ENCODE measurements at places on chromosomes 7 and 10. TPM values are rescaled to one million over a fixed set of nuclear protein-coding genes. Genes with fewer than 3 reads are reported as not detected.

DNA sequence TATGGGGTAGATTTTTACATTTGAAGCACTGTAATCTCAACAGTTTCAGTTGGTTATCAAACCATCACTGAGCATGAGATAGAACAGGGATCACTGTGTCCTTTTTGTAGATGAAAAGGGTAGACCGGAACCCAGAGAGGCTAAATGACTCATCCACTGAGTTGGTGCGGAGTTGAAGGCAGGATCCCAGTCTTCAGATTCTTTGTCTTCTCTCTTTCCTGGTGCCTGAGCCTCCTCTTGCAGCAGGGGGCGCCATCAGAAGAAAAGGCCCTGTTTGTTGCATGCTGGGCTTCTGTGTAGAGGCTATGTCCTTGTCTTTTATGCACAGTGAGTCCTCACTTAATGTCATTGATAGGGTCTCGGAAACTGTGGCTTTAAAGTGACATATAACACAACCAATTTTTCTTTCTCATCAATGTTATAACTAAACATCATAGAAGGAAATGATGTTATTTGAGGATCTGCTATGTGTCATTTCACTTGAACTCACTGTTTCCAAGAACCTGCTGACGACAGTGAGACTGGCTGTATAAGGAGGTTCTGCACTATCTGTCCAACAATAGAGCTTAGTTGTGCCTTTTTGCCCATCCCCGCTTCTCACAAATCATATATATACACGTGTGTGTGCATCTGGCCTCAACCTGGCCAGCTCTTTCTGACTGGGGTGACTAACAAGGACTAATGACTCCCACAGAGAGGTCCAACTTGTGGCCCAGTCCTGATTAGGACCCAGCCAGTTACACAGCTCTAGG lies 14.3 kb downstream of the ZNF282 start:
- peak; percentile 66 for DNase-seq
- peaks cover 48% of the 10 kb centered on the region for H3K36me3 ChIP-seq
- H3K27me3 ChIP-seq: no peaks in the 10 kb centered on the region
- peaks cover 21% of the 10 kb centered on the region for H3K4me1 ChIP-seq
- no peak overlapping the region for H3K4me3 ChIP-seq

DNA sequence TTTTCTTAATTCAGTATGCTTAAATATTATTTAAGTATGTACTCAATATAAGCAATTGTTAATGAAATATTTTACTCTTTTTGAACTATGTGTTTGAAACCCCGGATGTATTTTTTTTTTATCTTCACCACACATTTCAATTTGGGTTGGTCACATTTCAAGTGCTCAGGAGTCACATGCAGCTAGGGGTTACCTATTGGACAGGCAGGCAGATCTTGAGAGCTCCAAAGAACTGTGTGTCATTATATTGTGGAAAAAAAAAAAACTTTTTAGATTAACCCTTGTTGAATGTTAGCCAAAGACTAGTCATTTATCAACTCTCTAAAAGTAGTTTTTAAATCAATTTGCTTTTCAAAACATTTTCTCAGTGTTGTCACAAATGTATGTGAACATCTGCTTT lies 37.2 kb downstream of the IKZF1 start:
- no peaks in the 10 kb centered on the region for H3K4me1 ChIP-seq
- H3K4me3 ChIP-seq: no peak overlapping the region
- peaks cover 95% of the 10 kb centered on the region for H3K27me3 ChIP-seq
- no peak for DNase-seq

DNA sequence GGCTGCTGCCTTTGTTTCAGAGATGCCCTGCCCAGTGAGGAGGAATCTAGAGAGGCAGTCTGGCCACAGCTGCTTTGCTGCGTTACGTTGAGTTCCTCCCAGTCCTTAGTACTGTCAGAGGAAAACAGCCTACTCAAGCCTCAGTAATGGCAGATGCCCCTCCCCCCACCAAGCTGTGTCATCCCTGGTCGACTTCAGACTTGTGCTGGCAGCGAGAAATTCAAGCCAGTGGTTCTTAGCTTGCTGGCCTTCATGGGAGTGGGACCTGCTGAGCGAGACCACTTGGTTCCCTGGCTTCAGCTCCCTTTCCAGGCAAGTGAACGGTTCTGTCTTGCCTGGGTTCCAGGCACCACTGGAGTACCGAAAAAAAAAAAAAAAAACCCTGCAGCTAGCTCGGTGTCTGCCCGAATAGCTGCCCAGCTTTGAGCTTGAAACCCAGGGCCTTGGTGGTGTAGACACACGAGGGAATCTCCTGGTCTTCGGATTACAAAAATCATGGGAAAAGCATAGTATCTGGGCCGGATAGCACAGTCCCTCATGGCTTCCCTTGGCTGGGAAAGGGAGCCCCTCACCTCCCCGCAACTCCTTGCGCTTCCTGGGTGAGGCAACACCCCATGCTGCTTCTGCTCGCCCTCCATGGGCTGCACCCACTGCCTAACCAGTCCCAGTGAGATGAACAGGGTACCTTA lies 9.1 kb downstream of the SDHAF3 start:
- H3K4me3 ChIP-seq: no peak overlapping the region
- no peak overlapping the region for H3K27ac ChIP-seq
- H3K27me3 ChIP-seq: no peaks in the 10 kb centered on the region
- H3K36me3 ChIP-seq: no peaks in the 10 kb centered on the region
- no peaks in the 10 kb centered on the region for H3K4me1 ChIP-seq
- DNase-seq: no peak

DNA sequence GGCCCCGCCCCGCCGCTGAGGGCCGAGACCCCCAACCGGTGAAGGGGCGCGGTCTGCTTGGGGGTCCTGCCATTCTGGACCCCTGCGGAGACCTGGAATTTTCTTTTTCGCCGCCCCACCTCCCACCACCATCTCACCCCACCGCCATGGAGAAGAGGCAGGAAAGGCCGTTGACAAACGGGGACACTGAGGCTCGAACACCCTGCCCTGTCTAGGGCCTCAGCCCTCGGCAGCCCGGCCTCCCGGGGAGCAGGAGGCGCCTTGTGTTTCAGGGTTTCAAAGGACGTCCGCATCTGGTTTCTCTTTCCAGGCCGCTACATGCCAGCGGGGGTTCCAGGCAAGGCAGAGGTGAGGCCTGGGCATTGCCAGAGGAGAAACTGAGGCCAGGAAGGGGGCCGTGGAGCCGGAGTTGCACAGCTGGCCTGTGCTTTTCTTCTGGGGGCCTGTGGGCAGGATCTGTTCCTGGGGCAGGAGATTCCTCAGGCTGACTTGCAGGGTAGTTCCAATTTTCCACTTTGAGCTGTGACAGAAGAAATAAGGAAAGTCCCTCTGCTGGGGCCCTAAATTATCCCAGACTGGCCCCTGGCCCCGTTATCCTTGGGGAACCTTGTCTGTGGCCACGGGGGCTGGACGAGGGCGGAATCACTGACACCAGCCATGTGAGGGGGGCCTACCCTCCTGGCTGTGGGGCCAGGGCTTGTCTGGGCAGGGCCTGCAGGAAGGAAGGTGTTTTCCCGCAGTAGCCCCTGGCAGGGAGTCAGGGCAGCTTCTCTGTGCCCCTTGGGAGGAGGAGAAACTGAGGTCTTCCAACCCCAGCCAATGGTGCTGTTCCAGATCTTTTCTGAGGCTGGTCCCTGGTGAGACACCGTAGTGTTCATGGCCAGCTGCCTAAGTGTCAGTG lies 900 bp upstream of the MICALL2 start:
- H3K36me3 ChIP-seq: no peaks in the 10 kb centered on the region
- H3K4me3 ChIP-seq: peak overlapping the region; percentile 49
- no peak overlapping the region for H3K27ac ChIP-seq
- DNase-seq: peak; percentile 37
- H3K27me3 ChIP-seq: no peaks in the 10 kb centered on the region
- peaks cover 33% of the 10 kb centered on the region for H3K4me1 ChIP-seq

DNA sequence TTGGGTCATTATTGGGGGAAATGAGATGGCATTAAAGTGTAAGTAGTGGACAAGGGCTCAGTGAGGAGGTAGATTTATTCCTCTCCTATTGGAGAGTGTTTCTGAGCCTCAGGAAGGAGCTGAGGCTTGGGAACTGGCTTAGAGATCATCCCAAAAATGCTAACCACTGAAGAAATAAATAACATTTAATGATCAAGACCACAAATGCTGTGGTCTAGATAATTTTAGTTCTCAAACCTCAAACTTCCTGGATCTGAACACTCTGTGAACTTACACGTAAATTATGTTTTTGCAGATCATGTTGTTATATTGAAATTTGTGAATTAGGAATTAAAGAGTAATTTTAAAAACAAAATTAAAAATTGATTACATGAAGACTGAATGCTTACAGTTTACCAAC lies 27.3 kb downstream of the MDFIC start:
- no peak overlapping the region for H3K27ac ChIP-seq
- H3K4me1 ChIP-seq: no peaks in the 10 kb centered on the region
- no peaks in the 10 kb centered on the region for H3K36me3 ChIP-seq
- DNase-seq: no peak

- H3K36me3 ChIP-seq: no peaks in the 10 kb centered on the region
- peaks cover 37% of the 10 kb centered on the region for H3K4me1 ChIP-seq
- no peak overlapping the region for H3K4me3 ChIP-seq
- H3K27me3 ChIP-seq: no peaks in the 10 kb centered on the region
These were observed 5.6 kb upstream of the CDH23 start for GRCh38 chr10:71390921-71391690.

GRCh38 chr10:132293201-132293812 lies 14.4 kb downstream of the STK32C start:
- no peak overlapping the region for H3K4me3 ChIP-seq
- no peaks in the 10 kb centered on the region for H3K36me3 ChIP-seq
- no peaks in the 10 kb centered on the region for H3K4me1 ChIP-seq

DNA sequence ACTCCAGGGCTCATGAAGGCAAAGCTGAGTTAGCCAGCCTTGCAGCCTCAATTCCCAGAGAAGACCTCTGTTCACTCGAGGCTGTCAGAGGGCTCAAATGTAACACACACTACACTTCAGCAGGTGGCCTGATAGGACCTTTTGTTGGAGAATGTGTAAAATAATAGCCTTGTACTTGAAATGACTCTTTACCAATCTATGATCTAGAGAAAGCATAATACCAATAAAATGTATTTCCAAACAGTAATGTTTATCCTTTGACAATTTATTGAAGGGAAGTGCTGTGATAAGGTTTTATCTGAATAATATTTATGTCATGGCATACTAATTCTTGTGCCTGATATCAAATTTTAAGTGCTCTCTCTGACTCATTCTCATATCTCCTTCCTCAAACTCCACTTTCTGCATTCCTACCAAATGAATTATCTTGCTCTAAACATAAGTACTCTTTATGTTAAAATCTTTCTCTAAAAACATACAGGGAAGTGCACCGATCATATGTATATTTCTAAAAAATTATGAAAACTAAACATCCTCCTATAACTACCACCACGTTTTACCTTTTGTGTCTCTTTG lies 20.9 kb downstream of the CYP3A7 start:
- peak overlapping the region; percentile 75 for H3K27ac ChIP-seq
- no peaks in the 10 kb centered on the region for H3K27me3 ChIP-seq
- H3K4me3 ChIP-seq: peak overlapping the region; percentile 37
- no peaks in the 10 kb centered on the region for H3K36me3 ChIP-seq

- peaks cover 61% of the 10 kb centered on the region for H3K36me3 ChIP-seq
- peak; percentile 96 for DNase-seq
- H3K27me3 ChIP-seq: no peaks in the 10 kb centered on the region
- peak overlapping the region; percentile 96 for H3K27ac ChIP-seq
These were observed 46.3 kb downstream of the EGFR start for GRCh38 chr7:55065079-55065478.

GRCh38 chr10:112203328-112204076 lies 19.9 kb upstream of the GPAM start:
- H3K27ac ChIP-seq: no peak overlapping the region
- H3K27me3 ChIP-seq: 0 out of 2 replicates have a peak, but pooled peaks cover 4% of the 10 kb centered on the region
- no peaks in the 10 kb centered on the region for H3K36me3 ChIP-seq
- no peak overlapping the region for H3K4me3 ChIP-seq
- H3K4me1 ChIP-seq: no peaks in the 10 kb centered on the region

DNA sequence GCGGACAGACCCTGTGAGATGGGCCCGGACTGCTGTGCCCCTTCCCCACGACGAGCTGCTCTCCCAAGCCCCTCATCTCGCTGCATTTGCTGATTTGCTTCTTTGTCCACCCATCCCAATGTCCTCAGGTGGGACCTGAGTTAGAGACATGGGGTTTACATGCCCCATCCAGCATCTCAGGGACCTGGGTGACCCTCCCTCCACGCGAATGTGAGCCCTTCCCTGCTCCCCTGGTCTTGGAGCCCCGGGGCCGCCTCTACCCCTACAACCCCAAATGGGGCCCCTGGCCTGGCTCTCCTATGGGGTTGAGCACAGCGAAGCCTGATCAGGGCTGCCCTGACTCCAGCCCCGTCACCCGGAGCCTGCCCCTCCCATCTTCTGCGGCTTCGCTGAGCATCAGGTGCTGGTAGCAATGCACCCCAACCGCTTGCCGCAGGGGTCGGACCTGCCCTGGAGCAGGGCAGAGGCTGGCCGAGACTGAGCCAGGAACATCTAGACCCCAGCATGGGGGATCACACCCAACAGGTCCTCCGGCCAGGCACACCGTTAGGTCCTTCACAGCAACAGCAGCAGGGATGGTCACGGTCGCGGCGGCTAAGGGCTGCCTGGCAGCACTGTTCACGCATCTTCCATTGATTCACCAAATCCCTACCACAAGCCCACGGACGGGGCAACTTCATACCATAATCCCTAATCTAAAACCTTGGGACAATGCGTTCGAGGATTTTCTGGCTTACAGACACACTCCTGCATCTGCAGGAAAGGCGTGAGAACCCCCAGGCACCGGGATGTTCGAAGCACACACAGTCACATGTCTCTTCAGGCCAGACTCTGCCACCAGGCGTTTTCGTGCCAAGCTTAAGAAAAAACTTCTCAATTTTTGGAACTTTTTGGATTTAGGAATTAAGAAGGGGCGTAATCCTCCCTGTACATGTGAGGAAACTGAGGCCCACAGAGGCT lies 15.5 kb downstream of the WDR86 start:
- no peak for DNase-seq
- no peaks in the 10 kb centered on the region for H3K36me3 ChIP-seq
- no peak overlapping the region for H3K4me3 ChIP-seq
- H3K27me3 ChIP-seq: no peaks in the 10 kb centered on the region
- no peak overlapping the region for H3K27ac ChIP-seq

DNA sequence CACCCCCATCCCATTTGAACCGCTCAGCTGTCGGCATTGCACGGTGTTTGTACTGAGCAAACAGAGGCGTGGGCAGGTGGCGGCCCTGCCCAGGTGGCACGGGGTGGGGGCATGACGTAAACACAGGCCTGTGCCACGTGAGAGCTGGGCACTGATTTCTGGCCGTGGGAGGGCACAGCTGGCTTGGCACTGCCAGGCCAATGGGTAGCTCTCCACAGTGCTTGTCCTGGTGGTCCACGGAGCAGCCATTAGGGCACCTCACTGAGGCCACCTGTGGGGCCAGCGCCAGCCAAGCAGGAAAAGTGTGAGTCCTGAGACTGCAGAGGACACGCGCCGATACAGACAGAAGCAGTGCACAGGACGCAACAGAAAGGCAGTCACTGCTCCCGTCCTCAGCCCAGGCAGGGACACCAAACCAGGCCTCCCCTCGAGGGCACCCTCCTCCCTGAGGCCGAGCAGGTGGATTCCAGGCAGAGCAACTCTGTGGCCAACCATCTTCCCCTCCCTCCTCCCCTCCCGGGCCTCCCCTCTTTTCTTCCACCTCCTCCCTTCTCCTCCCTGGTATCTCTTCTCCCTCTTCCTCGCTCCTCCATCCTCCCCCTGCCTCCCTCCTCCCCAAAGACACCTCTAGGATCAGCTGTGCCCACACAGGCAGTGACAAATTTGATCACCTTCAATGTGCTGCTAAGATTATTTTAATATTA lies 258.7 kb downstream of the ELFN1 start:
- H3K4me3 ChIP-seq: no peak overlapping the region
- no peak for DNase-seq
- no peak overlapping the region for H3K27ac ChIP-seq
- no peaks in the 10 kb centered on the region for H3K4me1 ChIP-seq

FAM221A gene
- 2.4 TPM for total RNA-seq

HUS1 gene
- 28.4 TPM for total RNA-seq

OPALIN gene
- not detected for total RNA-seq

CCL24 gene
- not detected for total RNA-seq

Measured in PC-9 (cell line).